ENCODE measurements at places on chromosomes 16 and 17. TPM values are rescaled to one million over a fixed set of nuclear protein-coding genes. Genes with fewer than 3 reads are reported as not detected.

DNA sequence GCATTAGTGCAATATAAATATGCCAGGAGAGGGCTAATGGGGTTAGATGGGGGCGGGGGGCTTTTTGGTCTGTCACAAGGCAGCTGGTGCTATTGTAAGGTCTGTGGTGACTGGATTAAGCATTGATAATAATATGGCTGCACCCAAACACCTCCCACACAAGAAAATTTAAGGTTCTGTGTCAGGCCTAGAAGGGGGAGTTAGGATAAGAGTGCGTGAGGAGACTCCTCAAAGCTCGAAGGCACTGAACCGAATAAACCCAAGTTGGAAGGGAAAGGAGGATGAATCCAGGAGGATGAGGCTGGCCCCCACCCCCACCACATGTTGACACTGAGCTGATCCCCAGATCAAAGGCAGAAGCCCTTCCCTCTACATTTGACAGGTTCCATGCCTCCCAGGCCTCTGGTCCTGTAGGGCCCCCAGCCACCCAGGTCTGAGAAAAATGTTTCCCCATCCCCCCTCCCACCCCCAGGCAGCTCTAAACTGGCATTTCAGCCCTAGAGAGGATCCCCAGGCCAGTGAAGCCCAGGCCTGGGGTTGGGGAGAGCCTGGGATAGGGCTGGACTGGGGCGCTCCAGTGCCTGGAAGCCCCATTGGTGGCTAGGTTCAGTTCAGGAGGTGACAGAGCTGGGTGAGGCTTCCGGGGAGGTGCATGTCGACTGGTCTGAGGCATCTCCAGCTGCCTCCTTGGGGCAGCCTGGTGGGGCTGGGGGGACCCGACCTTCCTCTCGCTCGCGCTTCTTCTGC lies 1.7 kb downstream of the HOXB1 start:
- H3K27me3 ChIP-seq = no peaks in the 10 kb centered on the region
- no peak overlapping the region for H3K4me3 ChIP-seq
- no peak overlapping the region for H3K27ac ChIP-seq
- H3K36me3 ChIP-seq = no peaks in the 10 kb centered on the region

GRCh38 chr16:30984669-30985400 lies at the start of gene HSD3B7:
Gene HSD3B7 (plus strand): TSS chr16:30985207. CDS start chr16:30985659, 452 bp downstream.
- peaks cover 7% of the 10 kb centered on the region for H3K4me1 ChIP-seq
- no peak within 1 kb of the TSS for H3K27ac ChIP-seq
- no peaks in the 10 kb centered on the region for H3K36me3 ChIP-seq
- no peaks in the 10 kb centered on the region for H3K27me3 ChIP-seq

GRCh38 chr17:27666831-27667560 lies 36.0 kb downstream of the LGALS9 start:
- no peaks in the 10 kb centered on the region for H3K36me3 ChIP-seq
- no peak overlapping the region for H3K4me3 ChIP-seq
- no peaks in the 10 kb centered on the region for H3K4me1 ChIP-seq

Gene TP53I13
- 49.2 TPM for total RNA-seq

GRCh38 chr16:57612494-57612893 lies 15.9 kb upstream of the ADGRG1 start:
- H3K36me3 ChIP-seq = no peaks in the 10 kb centered on the region
- H3K4me3 ChIP-seq = no peak overlapping the region
- no peak for DNase-seq
- no peaks in the 10 kb centered on the region for H3K27me3 ChIP-seq
- H3K27ac ChIP-seq = no peak overlapping the region

GRCh38 chr16:24116046-24116776 lies 139.9 kb upstream of the CACNG3 start:
- H3K4me1 ChIP-seq = no peaks in the 10 kb centered on the region
- H3K27me3 ChIP-seq = no peaks in the 10 kb centered on the region
- no peak overlapping the region for H3K4me3 ChIP-seq
- H3K27ac ChIP-seq = no peak overlapping the region
- H3K36me3 ChIP-seq = no peaks in the 10 kb centered on the region
- no peak for DNase-seq

Gene PDILT
- total RNA-seq = not detected

- no peaks in the 10 kb centered on the region for H3K4me1 ChIP-seq
- no peak overlapping the region for H3K4me3 ChIP-seq
- no peaks in the 10 kb centered on the region for H3K36me3 ChIP-seq
- DNase-seq = no peak
Measured at GRCh38 chr17:57707892-57708291, 37.2 kb downstream of the CCDC182 start.

GRCh38 chr17:791829-792228 lies 9.7 kb downstream of the MRM3 start:
- no peak overlapping the region for H3K4me3 ChIP-seq
- no peaks in the 10 kb centered on the region for H3K36me3 ChIP-seq
- no peak overlapping the region for H3K27ac ChIP-seq
- no peak for DNase-seq
- H3K27me3 ChIP-seq = no peaks in the 10 kb centered on the region

Gene IRX6
- total RNA-seq = not detected

Gene NFATC2IP
- total RNA-seq = 58.2 TPM

DNA sequence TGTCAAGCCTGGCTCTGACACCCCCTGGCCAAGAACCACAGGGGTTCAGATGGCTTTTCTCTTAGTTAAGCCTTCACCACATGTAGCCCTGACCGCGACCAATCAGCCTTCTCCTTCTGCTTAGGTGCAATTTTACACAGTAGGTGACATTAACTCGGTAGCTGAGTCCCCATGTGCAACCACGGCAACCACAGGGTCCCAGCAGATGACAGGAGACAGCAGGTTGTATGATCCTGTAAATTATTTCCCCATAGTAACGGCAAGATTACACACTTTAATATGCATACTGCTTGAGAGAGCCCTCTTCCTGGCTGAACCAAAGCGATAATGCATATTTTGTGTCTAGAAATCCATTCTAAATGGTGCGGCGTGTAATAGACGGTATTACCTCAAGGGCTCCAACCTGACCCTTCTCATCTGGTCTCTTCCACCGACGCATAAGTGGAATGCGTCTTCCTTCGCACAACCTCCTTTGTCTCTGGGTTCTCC lies 458.7 kb upstream of the ZFHX3 start:
- no peak overlapping the region for H3K4me3 ChIP-seq
- no peaks in the 10 kb centered on the region for H3K4me1 ChIP-seq
- no peak for DNase-seq
- H3K36me3 ChIP-seq = no peaks in the 10 kb centered on the region
- no peaks in the 10 kb centered on the region for H3K27me3 ChIP-seq
- H3K27ac ChIP-seq = no peak overlapping the region

Gene SMG6
- total RNA-seq = 35.3 TPM

GRCh38 chr17:62778990-62779681 lies 29.0 kb downstream of the MARCHF10 start:
- peak; percentile 18 for DNase-seq
- no peaks in the 10 kb centered on the region for H3K36me3 ChIP-seq

Gene RNF157
- total RNA-seq = 29.3 TPM

GRCh38 chr16:64138006-64138405 lies 983.9 kb downstream of the CDH11 start:
- H3K36me3 ChIP-seq = no peaks in the 10 kb centered on the region
- no peak overlapping the region for H3K4me3 ChIP-seq
- no peaks in the 10 kb centered on the region for H3K27me3 ChIP-seq
- no peak overlapping the region for H3K27ac ChIP-seq
- no peak for DNase-seq
- H3K4me1 ChIP-seq = no peaks in the 10 kb centered on the region

DNA sequence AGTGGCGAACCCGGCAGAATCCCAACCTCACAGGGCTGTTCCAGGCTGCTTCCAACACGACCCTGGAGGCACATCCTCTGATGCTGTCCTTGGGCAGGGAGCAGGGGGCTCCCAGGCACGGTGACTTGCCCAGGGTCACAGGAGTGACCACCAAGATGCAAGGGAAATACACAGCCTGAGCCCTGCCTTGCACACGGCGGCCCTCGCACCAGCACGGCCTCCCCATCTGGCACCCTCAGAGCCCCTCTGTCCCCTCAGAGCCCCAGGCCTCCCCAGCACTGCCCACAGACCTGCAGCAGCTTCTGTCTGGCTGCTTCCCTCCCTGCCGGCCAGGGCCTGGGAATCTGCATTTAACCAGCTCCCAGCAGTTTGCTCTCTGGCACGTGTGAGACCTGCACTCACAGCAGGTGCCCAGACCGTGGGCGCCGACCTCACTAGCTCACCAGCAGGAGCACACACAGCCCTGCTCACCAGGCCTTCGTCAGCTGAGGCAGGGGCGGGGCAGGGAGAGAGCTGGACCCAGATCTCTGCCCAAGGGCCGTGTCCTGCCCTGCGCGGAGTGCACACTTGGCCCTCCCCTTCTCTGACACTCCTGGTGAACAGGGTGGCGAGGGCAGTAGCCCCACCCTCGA lies 29.7 kb upstream of the ZC3H18 start:
- no peaks in the 10 kb centered on the region for H3K27me3 ChIP-seq
- DNase-seq = no peak
- H3K4me3 ChIP-seq = no peak overlapping the region
- no peaks in the 10 kb centered on the region for H3K36me3 ChIP-seq

Gene JPH3
- 4.8 TPM for total RNA-seq

GRCh38 chr16:72857834-72858664 lies 189.9 kb downstream of the ZFHX3 start:
- no peaks in the 10 kb centered on the region for H3K4me1 ChIP-seq
- no peaks in the 10 kb centered on the region for H3K27me3 ChIP-seq
- H3K27ac ChIP-seq = no peak overlapping the region

Gene CCL16
- total RNA-seq = not detected

Gene SLC47A1
- 0.72 TPM for total RNA-seq

DNA sequence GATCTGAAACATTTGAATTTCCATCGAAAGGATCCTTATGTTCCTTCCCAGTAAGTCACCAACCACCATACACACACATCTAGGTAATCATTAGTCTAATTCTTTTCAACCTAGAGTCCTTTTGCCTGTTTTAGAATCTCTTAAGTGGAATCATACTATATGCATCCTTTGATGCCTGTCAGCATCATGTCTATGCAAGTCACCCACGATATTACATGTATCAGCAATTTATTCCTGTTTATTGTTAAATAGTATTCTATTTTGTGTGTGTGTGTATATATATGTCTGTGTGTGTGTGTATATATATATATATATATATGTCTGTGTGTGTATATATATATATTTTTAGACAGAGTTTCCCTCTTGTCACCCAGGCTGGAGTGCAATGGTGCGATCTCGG lies 78.9 kb upstream of the RPH3AL start:
- no peak for DNase-seq

DNA sequence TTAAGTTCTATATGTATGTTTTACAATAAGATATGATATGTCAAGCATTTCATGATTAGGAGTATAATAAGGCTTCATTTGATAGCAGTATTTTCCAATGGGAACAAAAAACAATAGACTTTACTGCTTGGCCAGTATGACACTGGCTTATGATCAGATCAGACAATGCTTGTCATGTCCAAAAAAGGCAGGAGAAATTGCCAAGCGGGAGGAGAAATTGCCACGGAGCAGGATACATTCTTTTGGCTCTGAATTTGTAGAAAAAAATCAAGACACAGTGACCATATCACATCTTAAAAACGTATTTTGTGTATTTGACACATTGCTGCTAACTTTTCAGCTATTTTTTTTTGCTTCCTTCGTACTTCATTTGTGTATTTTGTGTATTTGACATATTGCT lies 404.1 kb downstream of the CNTNAP4 start:
- peaks cover 8% of the 10 kb centered on the region for H3K4me1 ChIP-seq
- no peaks in the 10 kb centered on the region for H3K36me3 ChIP-seq
- H3K27me3 ChIP-seq = no peaks in the 10 kb centered on the region

GRCh38 chr16:1117926-1118325 lies 21.9 kb upstream of the C1QTNF8 start:
- DNase-seq = no peak
- no peak overlapping the region for H3K27ac ChIP-seq
- no peaks in the 10 kb centered on the region for H3K27me3 ChIP-seq
- no peak overlapping the region for H3K4me3 ChIP-seq
- no peaks in the 10 kb centered on the region for H3K36me3 ChIP-seq

Gene IRF8
- 29.5 TPM for total RNA-seq

DNA sequence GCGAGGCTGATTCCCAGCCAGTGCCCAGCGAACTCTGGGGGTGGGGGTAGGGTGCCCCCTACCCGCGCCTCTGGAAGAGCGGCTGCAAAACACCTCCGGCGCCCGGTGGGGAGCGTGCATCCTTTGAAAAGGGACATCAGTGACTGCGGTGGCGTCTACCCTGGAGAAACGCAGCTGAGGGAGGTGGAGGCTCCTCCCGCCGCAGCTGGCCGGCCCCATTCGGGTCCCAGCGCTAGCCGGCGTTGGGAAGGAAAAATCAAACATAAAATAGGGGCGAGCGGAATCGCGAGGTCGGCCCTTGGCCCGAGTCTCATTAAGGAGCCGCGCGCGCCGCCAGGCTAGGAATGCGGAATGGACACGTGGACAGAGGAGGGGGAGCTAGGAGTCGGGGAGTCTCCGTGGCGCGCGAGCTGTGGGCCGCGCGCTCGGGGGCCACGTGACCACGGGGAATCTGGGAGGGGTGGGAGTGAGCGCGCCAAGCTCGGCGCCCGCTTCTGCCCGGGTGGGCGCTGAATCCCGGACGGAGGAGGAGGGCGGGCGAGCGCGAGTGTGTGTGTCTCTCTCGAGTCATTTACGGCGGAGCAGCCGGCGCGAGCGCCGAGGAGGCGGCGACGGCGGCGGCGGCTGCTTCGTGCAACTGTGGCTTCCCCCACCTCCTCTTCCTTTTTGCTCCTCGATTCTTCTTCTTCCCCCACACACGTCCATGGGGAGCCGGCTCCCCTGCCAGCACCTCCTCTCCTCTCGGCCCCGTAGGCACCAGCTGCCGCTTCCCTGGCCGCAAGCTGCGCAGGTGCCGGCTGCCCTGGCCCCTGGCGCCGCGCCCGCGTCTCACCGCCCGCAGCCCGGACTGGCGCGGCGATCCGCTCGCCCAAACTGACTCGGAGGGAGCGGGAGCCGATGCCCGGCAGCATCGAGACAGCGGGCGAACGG lies at the start of gene TMEM132E:
TMEM132E (plus strand) TSS at position 566 of the 930 bp plus-strand sequence. CDS start 1,495 bp downstream, outside the sequence.
- H3K27ac ChIP-seq = no peak within 1 kb of the TSS
- H3K4me1 ChIP-seq = 0 out of 2 replicates have a peak, but pooled peaks cover 4% of the 10 kb centered on the region
- H3K27me3 ChIP-seq = peaks cover 4% of the 10 kb centered on the region
- no peaks in the 10 kb centered on the region for H3K36me3 ChIP-seq
- H3K4me3 ChIP-seq = peak within 1 kb of the TSS; percentile 25

- no peak overlapping the region for H3K4me3 ChIP-seq
- H3K36me3 ChIP-seq = no peaks in the 10 kb centered on the region
- no peak overlapping the region for H3K27ac ChIP-seq
- no peak for DNase-seq
- no peaks in the 10 kb centered on the region for H3K27me3 ChIP-seq
- H3K4me1 ChIP-seq = peaks cover 36% of the 10 kb centered on the region
Measured at GRCh38 chr17:35074711-35075707, 11.5 kb upstream of the RFFL start.

GRCh38 chr17:33082529-33083173 lies 91.0 kb downstream of the SPACA3 start:
- no peak for DNase-seq
- no peaks in the 10 kb centered on the region for H3K36me3 ChIP-seq
- no peak overlapping the region for H3K4me3 ChIP-seq
- H3K27ac ChIP-seq = no peak overlapping the region
- H3K4me1 ChIP-seq = no peaks in the 10 kb centered on the region

Gene CCDC144A
- total RNA-seq = 17.0 TPM

Gene ABCC6
- 44.6 TPM for total RNA-seq

Gene PRR29
- total RNA-seq = not detected

Gene ADAP2
- 1.8 TPM for total RNA-seq
